ENCODE measurements at places on chromosomes 12 and 14.

DNA sequence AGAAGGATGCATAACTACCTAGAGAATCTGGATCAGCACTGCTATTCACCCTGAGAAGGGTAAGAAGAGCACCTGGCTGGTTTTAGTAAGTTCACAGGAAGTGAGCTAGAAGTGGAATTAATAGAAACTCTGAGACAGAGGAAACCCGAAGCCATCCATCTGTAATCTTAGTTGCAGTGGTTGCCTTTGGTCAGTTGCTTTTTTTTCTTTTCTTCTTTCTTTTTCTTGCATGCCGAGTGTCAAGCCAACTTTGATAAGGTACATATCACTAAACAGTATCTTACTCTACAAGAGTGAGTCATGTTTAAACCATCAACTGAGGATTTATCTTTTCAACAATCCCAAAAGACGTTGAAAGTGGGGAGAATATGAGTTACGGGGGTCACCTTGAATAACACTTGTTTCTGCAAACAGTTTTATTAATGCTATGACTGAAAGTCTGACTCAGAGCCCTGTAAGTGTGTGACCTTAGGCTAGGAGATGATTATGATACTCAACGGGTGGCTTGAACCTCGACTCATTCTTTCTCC lies 26.7 kb downstream of the C12orf75 start:
- peak; percentile 56 for DNase-seq

DNA sequence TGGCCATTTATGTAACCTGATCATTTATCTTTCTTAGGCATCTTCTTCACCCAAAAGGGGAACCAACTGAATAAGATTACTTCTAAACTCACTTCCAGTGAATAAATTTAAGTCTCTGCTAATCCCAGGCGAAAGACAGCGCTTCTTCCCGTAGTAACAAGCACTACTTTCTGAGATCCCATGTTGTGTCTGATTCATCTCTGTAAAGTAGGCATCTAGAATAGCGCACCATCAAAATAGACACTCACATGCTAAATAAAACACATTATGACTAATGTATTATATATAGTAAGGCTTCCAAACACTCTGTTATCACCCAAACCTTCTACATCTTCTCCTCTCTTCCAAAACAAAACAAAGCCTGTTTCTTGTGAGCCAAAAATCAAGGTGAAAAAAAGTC lies 15.1 kb downstream of the GTF2A1 start:
- no peak for DNase-seq

GRCh38 chr14:81480741-81481140 lies 52.9 kb downstream of the SEL1L start:
- DNase-seq, result no peak

GRCh38 chr14:102499401-102500157 lies 10.0 kb downstream of the ANKRD9 start:
- DNase-seq, result no peak

DNA sequence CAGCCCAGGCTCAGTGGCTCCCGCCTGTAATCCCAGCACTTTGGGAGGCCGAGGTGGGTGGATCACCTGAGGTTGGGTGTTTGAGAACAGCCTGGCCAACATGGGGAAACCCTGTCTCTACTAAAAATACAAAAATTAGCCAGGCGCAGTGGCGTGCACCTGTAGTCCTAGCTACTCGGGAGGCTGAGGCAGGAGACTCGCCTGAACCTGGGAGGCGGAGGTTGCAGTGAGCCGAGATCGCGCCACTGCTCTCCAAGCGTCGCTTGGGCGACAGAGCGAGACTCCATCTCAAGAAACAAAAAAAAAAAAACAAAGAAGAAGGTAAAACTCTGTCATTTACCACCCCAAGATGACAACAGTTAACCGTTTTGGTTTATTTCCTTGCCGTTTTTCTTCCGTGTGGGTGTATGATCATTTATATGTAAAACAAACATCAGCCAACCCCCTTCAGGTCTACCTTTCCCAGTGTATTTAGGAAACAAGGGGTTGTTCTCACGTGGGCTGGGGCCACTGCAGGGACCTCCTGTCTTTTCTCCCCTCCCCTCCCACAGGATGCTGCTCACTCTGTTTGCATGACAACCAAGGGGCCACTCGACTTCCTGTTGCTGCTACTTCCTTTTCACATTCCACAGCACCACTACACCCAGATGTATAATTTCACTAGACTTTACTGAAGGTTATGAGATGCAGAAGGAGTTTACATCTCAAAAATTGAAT lies 13.6 kb downstream of the TTC9 start:
- DNase-seq, result peak; percentile 85

GRCh38 chr12:114302117-114302516 lies 103.8 kb downstream of the TBX5 start:
- no peak for DNase-seq

DNA sequence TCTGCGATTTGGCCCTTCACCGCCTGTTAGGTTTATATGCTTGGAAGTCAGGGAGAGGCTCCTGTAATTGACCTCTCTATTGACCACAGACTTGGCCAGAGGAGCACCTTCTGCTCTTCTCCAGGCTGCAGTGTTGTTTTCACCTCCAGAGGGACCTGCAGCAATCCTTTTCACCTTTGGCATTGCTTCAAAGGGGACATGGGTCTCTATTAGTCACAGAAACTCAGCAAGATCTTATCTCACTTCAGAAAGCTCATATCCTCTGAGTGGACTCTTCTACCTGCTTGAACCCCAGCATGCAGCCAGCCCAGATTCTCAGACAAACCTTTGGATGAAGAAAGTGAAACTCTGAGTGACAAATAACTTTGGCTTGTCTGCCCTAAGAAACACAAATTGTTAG lies 339.3 kb downstream of the NRXN3 start:
- DNase-seq, result no peak

DNA sequence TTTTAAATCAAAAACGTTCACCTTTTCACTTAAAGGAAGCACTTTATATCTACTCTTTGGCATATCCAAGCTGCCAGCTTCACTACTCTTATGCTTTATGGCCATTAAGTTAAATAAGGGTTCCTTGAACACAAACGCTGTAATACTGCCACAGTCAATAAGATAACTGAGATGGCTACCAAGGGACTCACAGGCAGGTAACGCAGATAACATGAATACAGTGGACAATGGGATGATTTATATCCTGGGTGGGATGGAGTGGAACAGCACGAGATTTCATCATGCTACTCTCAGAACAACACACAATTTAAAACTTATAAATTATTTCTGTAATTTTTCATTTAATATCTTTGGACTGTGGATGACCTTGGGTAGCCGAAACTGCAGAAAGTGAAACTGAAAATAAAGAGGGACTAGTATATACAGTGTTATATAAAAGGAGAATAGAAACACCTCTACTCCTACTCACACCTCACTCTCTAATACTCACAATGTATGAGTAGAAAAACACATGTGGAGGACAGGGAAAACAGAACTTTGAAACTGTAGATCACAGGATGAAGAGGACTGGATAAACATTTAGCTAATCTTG lies 367.3 kb downstream of the C12orf50 start:
- no peak for DNase-seq

GRCh38 chr12:65232476-65233077 lies 45.9 kb upstream of the MSRB3 start:
- DNase-seq, result peak; percentile 10

DNA sequence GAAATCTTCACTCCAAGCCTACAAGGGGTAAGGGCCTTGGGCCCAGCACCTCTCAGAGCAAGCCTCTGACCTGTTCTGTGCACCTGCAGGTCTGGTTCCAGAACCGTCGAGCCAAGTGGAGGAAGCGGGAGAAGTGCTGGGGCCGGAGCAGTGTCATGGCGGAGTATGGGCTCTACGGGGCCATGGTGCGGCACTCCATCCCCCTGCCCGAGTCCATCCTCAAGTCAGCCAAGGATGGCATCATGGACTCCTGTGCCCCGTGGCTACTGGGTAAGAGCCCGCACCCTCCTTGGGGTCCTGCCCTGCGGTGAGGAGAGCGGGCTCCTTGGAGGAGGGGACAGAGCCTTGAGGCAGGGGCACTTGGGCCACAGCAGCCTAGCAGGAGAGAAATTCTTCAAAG lies 20.3 kb downstream of the VSX2 start:
- DNase-seq, result no peak

GRCh38 chr12:3520168-3520567 lies 29.2 kb downstream of the PRMT8 start:
- DNase-seq, result no peak

GRCh38 chr14:104392396-104393198 lies 187.0 kb upstream of the C14orf180 start:
- DNase-seq, result no peak

DNA sequence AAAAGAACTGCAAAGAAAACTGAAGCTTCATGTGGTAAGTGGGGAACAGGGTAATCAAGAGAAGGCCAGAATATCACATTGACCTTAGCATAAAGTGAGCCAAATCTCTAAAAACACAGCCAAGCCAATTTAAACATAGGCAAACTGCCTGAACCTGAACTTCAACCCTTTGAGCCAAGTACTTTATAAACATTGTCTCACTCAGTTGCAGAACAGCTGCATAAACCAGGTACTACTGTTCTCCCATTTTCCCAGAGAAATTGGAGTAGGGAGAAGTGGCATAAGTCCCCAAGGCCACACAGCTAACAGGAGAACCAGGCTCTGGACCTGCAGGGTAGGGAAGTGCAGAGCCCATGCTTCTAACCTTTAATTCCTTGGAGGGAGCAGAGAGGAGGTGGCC lies 30.4 kb upstream of the FKBP4 start:
- DNase-seq, result no peak

DNA sequence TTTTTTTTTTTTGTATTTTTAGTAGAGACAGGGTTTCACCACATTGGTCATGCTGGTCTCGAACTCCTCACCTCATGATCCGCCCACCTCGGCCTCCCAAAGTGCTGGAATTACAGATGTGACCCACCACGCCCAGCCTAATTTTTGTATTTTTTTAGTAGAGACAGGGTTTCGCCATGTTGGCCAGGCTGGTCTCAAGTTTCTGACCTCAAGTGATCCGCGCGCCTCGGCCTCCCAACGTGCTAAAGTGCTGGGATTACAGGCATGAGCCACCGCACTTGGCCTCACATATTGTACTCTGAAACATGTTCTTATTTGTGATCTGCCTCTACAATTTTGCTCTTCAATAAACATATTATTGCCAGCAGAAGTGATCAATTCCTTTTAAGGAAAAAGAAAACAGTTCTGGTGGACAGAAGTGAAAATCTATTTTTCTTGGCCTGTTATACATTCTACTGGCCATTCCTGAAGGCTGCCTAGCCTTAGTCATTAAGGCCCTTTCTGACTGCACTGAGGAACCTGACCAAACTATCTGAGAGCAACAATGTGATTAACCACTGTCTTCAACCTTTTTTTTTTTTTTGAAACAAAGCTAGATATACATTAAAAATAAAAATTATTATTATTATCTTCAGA lies 36.1 kb downstream of the SNX6 start:
- DNase-seq, result no peak

DNA sequence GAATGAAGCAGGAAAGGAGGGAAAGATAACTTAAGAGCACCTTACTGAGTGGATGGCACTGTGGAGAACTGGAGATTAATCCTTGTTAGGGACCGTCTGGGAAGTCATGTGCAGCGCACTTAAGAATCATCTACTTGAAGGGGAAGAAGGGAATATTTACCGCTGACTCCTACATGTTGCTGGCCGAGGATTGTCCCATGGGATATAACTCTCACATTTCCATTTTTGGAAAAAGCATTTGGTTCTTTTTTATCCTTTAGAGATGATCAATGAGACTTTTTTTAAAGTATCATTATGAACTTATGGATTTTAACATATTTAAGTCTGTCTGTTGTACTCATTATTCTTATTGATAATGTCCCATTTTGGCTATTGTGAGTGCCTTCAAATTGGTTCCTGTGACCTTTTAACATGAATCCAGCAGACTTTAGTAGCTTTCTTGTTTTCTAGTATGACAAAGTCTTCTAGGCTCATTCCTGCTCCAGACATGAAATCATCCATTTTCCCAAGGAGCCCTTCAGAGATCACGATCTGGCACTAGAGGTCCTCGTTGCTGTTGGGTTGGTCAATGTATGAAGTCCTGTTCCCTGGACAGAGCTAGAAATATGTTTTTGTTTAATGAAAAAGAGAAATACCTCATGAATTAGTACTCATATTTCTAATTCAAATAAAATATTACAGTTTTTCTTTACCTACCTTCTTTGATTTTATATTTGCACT lies 20.2 kb upstream of the FAM234B start:
- DNase-seq, result peak; percentile 11

DNA sequence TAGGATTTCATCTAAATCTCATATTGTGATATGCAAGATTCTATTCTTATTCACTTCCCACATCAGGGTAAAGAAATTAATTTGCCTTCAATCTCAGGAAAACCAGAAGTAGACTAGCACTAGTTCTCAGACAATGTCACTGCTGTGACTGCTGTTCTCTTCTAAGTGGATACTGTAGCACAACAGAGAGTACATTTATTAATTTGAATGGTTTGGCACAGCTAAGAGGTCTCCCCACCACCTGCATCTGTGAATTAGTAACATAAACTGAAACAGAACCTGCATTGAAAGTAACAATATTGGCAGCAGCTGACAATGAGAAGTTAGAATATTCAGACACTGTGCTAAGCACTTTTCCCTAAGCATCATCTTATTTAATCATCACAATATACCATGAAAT lies 253.1 kb downstream of the PDZRN4 start:
- no peak for DNase-seq

DNA sequence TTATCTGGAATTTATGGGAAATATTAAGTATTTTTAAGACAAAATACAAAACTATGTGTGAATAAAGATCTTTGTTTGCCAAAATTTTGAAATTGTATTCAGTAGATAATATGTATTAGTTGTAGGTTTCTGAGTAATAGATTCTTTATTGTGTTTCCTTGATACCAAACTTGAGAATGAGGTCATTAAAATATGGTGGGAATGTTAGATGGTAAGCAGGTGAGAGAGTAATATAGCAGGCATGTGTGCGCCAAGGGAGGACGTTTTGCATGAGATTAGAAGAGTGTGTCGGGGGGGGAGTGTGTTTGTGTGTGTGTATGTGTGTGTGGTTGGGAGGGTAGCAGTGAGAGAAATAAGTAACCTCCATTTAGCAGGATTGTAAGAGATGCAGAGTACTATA lies 376.5 kb downstream of the NPAS3 start:
- DNase-seq, result no peak

GRCh38 chr12:13318231-13319015 lies 121.9 kb downstream of the EMP1 start:
- DNase-seq, result no peak

- DNase-seq, result no peak
Measured at GRCh38 chr14:36976571-36977023, 195.8 kb downstream of the SLC25A21 start.
